ENCODE measurements at places on chromosomes 4 and X.
A peak's percentile ranks its signal among the peaks of the same experiment; 100 is the strongest.

DNA sequence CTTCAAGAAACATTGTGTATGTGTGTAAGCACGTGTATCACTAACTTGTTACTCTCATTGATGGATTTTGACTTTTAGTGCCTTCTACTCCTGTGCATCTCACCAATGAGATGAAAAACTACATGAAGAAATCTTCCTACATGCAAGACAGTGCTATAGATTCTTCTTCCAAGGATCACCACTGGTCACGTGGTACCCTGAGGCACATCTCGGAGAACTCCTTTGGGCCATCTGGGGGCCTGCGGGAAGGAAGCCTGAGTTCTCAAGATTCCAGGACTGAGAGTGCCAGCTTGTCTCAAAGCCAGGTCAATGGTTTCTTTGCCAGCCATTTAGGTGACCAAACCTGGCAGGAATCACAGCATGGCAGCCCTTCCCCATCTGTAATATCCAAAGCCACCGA lies 86.5 kb downstream of the SLC10A6 start:
- no peak overlapping the region for H3K4me3 ChIP-seq
- no peak overlapping the region for H3K27ac ChIP-seq
- H3K4me1 ChIP-seq: no peaks in the 10 kb centered on the region
- H3K36me3 ChIP-seq: peaks cover 46% of the 10 kb centered on the region

DNA sequence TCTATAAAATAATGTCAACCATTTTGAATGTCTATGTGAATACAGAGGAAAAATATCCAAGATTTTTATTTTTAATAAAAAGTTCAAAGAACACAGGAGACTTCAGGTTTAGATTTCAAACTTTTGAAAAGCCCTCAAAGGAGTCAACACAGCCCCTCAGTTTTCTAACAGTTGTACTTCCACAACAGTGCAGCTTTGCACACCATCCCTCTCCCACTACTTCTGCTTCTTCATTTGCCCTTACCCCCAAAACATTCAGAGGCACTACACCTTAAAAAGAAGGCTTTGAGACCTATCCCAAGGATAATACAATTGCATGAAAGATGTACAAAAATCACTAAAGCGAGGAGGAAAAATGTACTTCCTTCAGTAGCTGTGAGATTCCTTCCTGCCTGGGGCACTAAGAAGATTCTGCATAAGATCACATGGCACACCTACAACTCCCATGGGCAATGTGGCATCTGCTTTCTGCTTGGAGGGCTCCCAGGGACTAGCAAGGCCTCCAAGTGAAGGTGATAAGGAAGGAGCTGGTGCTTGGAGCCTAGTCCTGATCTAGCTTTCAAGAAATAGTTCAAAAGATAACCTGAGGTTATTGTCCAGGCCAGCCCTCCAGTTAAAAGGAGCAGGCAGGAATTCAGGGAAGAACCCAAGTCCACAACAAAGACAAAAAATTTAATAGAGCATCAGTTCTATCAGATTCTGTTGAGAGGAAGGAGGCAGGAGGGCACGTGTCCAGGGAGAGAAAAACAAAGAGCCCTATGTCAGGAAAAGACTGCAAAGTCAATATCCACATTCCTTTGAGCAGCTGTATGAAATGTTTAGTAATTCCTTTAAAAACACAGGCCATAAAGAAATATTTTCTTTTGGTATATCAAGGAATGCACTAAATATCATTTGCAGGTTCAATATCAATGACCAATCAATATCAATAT lies 19.1 kb downstream of the ARAP2 start:
- H3K36me3 ChIP-seq: no peaks in the 10 kb centered on the region
- no peak overlapping the region for H3K27ac ChIP-seq
- no peak overlapping the region for H3K4me3 ChIP-seq
- no peaks in the 10 kb centered on the region for H3K27me3 ChIP-seq
- DNase-seq: no peak
- H3K4me1 ChIP-seq: no peaks in the 10 kb centered on the region

DNA sequence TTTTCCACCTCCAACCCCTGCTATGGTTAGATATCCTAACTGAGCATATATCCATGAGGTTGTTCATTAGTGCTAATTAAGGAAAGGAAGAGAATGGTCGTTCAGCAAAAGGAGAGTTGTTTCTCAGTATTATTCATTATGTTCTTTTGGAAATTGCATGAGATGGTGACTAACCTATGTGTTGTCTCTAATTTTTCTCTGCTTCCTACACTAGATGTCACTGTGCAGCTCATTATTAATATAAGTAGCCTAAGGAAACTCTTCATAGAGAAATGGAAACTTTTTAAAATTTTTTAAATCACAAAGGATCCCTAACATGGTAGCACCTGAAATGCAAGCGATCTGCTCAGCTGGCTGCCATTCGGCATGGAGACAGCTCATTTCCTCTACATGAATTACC lies 67.7 kb upstream of the FAM9A start:
- H3K4me1 ChIP-seq: no peaks in the 10 kb centered on the region
- no peaks in the 10 kb centered on the region for H3K27me3 ChIP-seq
- H3K36me3 ChIP-seq: no peaks in the 10 kb centered on the region
- DNase-seq: peak; percentile 50
- H3K4me3 ChIP-seq: no peak overlapping the region
- H3K27ac ChIP-seq: no peak overlapping the region

GRCh38 chr4:169219440-169219839 lies 51.3 kb downstream of the SH3RF1 start:
- no peaks in the 10 kb centered on the region for H3K36me3 ChIP-seq
- H3K27ac ChIP-seq: no peak overlapping the region
- H3K27me3 ChIP-seq: no peaks in the 10 kb centered on the region
- no peak overlapping the region for H3K4me3 ChIP-seq

DNA sequence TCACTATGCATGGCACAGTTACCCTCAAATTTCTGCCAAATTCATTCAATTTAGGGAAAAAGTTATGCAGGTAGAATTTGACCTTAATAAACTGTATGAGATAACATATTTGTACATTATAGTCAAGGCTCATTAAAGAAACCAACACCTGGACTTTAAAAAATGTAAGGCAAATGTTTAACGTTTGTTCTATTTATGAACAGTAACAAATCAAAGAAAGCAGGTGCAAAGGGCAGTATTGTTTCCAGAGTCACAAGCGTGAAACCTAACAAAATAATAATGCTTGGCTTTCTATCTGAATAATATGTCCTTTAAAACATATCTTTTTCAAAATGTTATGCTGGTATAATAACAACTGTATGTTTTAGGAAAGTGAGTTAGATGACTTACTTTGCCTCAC lies 41.2 kb downstream of the LIN54 start:
- no peak overlapping the region for H3K4me3 ChIP-seq
- no peak for DNase-seq
- peaks cover 5% of the 10 kb centered on the region for H3K36me3 ChIP-seq

GRCh38 chr4:179989975-179990374 lies 2253.2 kb upstream of the TENM3 start:
- H3K4me1 ChIP-seq: no peaks in the 10 kb centered on the region
- H3K27ac ChIP-seq: no peak overlapping the region
- no peak for DNase-seq
- H3K27me3 ChIP-seq: no peaks in the 10 kb centered on the region

GRCh38 chr4:156190615-156191014 lies 236.9 kb upstream of the CTSO start:
- no peak overlapping the region for H3K4me3 ChIP-seq
- no peak overlapping the region for H3K27ac ChIP-seq
- no peaks in the 10 kb centered on the region for H3K4me1 ChIP-seq
- H3K36me3 ChIP-seq: no peaks in the 10 kb centered on the region

DNA sequence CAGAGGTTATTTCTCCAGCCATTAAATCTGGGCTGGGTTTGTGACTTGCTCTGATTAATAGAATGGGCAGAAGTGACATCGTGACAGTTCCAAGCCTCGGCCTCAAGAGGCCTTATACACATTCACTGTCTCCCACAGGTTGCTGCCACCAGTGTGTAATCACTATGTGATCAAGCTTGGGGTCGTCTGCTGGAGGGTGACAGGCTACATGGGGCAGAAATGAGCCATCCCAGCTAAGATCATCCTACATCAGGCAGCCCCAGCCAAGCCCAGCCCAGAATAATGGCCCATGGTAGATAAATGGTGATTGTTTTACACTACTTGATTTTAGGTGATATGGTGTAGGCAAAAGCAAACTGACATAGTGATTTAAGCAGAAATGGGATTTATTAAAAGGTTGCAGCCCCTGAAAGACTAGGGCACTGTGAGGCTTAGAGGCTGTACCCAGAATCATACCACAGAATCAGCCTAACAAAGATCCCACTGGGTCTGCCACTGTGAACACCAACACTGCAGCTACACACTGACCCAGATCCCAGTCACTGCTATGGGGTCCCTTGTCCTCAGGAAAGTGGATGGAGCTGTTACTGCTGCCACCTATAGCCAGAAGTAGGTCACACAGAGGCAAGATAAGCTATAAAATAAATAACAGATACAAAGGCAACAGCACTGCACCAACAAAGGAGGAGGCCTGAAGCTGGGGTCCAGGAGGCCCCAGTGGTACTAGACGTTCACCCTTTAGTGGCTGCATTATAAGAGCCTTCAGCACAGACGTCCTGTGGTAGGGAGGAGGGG lies 159.6 kb upstream of the RBPJ start:
- DNase-seq: no peak
- H3K4me3 ChIP-seq: no peak overlapping the region
- no peaks in the 10 kb centered on the region for H3K4me1 ChIP-seq
- H3K27ac ChIP-seq: no peak overlapping the region
- H3K36me3 ChIP-seq: no peaks in the 10 kb centered on the region

- H3K4me3 ChIP-seq: no peak overlapping the region
- no peaks in the 10 kb centered on the region for H3K36me3 ChIP-seq
- DNase-seq: no peak
- H3K27ac ChIP-seq: no peak overlapping the region
Observed at GRCh38 chrX:12042615-12043014, 95.7 kb upstream of the FRMPD4 start.

DNA sequence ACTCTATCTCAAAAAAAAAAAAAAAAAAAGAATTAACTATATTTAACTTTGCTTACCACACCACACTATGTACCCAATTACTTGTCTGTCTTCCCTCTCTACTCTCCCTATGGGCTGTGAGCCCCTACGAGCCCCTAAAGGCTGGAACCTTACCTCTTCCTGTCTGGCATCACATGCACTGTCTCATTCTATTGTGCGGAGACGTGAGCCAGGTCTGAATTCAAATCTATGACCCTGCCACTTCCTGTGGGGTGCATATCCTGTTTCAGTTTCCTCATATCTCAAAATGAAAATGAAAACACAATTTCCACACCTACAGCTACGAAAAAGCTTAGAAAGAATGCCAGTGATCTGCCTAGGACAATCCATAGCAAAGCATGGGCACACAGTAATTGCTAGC lies 42.9 kb upstream of the HS3ST1 start:
- no peak overlapping the region for H3K27ac ChIP-seq
- no peak for DNase-seq
- no peak overlapping the region for H3K4me3 ChIP-seq
- H3K36me3 ChIP-seq: no peaks in the 10 kb centered on the region
- H3K4me1 ChIP-seq: no peaks in the 10 kb centered on the region

GRCh38 chr4:36328130-36328529 lies 46.7 kb downstream of the DTHD1 start:
- no peaks in the 10 kb centered on the region for H3K4me1 ChIP-seq
- H3K36me3 ChIP-seq: no peaks in the 10 kb centered on the region
- no peak overlapping the region for H3K4me3 ChIP-seq
- H3K27me3 ChIP-seq: no peaks in the 10 kb centered on the region
- H3K27ac ChIP-seq: no peak overlapping the region

DNA sequence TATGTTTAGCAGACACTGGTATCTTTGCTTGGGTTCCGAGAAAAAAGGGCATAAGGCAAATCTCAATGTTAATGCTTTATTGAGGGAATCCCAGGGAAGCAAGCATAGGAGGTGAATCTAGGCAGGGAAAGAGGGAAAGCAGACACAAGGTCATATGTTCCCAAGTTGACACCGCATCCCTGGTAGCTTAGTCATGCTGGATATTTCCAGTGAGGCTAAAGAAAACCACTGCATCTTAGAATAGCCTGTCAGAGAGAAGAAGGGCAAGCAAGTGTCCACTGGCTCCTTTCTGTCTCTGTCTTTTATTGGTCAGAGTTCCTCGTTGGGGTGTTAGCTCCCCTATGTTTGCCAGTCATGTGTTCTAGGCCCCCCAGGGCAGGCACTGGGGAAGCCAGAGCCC lies 104.7 kb downstream of the NKX6-1 start:
- H3K4me3 ChIP-seq: no peak overlapping the region
- no peak for DNase-seq
- no peaks in the 10 kb centered on the region for H3K27me3 ChIP-seq

GRCh38 chr4:24265989-24266388 lies 318.4 kb downstream of the DHX15 start:
- H3K36me3 ChIP-seq: no peaks in the 10 kb centered on the region
- no peaks in the 10 kb centered on the region for H3K27me3 ChIP-seq
- DNase-seq: no peak
- H3K4me3 ChIP-seq: no peak overlapping the region
- no peak overlapping the region for H3K27ac ChIP-seq

DNA sequence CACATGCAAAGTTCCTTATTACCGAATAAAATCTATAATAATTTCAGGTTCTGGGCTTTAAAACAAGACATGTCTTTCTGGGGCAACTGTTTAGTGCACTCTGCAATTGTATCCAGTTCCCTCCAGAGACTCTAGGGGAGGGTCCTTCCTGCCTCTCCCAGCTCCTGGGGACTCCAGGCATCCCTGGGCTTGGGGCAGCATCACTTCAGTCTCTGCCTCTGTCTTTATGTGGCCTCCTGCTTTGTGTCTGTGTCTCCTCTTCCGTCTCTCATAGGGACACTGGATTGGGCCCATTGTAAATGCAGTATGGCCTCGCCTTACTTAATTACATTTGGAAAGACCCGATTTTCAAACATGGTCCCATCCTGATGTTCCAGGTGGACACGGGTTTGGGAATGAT lies 10.9 kb upstream of the ASMTL start:
- H3K4me1 ChIP-seq: no peaks in the 10 kb centered on the region
- no peak for DNase-seq
- no peak overlapping the region for H3K4me3 ChIP-seq
- H3K27me3 ChIP-seq: peaks cover 62% of the 10 kb centered on the region

- no peaks in the 10 kb centered on the region for H3K36me3 ChIP-seq
- no peak overlapping the region for H3K27ac ChIP-seq
- no peak overlapping the region for H3K4me3 ChIP-seq
- H3K4me1 ChIP-seq: peaks cover 13% of the 10 kb centered on the region
Observed at GRCh38 chr4:109589119-109589518, 29.1 kb downstream of the MCUB start.

DNA sequence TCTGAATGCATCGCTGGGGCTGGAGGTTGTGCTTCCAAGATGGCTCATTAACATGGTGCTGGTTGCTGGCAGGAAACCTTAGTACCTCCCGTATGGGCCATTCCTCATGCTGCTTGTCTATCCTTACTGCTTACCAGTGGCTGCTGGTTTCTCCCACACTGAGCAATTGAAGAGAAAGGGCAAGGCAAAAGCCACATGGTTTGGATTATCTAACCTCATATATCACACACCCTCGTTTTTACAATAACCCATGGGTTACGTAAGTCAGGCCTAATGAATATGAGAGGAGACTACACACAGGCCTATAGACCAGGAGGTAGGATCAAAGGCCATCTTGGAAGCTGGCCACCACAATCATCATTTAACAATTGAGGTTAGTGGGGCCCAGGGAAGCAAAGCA lies 141.8 kb upstream of the EDNRA start:
- H3K27me3 ChIP-seq: no peaks in the 10 kb centered on the region
- H3K36me3 ChIP-seq: no peaks in the 10 kb centered on the region
- no peak for DNase-seq
- no peak overlapping the region for H3K4me3 ChIP-seq
- no peak overlapping the region for H3K27ac ChIP-seq
- H3K4me1 ChIP-seq: no peaks in the 10 kb centered on the region

- H3K27ac ChIP-seq: no peak overlapping the region
- peaks cover 37% of the 10 kb centered on the region for H3K36me3 ChIP-seq
- H3K27me3 ChIP-seq: no peaks in the 10 kb centered on the region
- DNase-seq: no peak
- no peaks in the 10 kb centered on the region for H3K4me1 ChIP-seq
Observed at GRCh38 chr4:94253036-94253435, 45.4 kb downstream of the SMARCAD1 start.

Measured in cardiac muscle cell (in vitro differentiated cells and primary cell).